ENCODE measurements at places on chromosomes 6 and 20.

DNA sequence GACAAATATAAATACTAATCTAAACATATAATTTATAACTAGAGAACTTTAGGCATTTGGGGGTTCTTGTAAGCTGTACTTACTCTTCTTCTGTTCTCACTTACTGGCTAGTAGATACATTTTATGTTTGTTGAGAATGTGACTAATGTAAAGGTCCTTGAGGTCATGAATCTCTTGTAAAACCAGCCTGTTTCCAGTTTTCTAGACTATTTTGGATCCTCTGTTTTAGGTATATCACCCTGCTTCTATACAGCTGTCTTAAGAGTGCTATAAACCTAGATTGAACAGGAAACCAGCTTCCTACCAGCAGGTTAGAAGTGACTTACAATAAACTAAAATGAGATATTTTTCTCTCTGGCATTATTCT, 134.2 kb downstream of the PLCB4 start:
- no peak for DNase-seq

- no peak for DNase-seq
These were observed 92.5 kb downstream of the PREP start for GRCh38 chr6:105310371-105310770.

- no peak for DNase-seq
These were observed 211.3 kb downstream of the ARID1B start for GRCh38 chr6:156988276-156989158.

DNA sequence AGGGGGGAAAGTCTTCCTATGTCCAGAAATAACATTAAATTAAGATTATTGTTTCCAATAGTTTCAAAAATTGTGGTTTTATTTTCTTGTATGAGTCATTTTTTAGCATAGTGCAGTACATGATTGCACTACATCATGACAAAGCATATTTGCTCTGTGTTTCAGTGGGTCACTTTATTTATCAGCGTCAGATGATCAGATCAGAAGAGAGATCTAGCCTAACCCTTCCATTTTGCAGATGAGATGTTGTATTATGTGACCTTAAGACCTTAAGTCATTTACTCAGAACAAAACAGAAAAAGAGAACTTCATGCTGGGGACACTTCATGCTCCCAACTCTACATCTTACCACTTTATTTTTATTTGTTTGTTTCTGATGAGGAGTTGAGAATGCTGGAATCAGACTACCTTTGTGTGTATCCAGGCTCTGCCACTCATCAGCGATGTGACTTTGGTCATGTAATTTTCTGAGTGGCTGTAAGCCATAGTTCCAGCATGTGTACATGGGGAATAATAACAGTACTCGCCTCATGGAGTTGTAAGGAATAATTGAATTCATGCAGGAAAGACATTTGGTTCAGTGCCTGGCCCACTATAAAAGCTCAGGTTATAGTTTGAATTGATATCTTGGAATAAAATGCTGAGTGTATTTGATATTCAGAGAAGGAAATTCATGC, 13.5 kb downstream of the EYA4 start:
- DNase-seq = no peak

DNA sequence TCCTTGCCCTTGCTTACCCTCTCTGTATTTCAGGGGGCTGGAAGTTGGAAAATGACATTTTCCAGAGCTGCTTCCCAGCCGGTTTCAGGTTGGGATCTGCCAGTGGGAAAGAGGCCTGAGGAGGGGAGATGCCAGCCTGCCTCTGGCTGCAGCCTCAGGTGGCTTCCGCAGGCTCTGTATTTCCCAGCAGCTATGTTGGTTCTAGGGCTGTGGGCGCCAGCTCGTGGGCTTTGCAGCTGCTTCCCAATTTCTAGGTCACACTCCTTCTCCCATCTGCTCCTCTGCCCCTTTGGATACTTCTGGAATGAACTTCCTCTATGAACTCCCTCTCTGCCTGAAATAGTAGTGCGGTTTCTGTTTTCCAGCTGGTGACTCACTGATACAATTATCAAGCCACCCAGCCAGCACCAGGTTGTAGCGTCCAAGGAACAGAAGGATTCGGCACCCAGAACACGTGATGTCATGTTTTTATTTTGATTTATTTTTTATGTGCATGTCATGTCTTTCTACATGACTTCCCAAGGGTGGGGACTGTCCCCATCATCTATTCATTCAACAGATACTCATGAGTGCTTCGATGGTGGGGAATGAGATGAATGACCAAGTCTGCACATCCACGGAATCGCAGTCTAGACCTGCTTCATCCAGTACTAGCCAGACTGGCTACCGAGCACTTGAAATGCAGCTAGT, 38.0 kb downstream of the TGM2 start:
- DNase-seq = no peak

DNA sequence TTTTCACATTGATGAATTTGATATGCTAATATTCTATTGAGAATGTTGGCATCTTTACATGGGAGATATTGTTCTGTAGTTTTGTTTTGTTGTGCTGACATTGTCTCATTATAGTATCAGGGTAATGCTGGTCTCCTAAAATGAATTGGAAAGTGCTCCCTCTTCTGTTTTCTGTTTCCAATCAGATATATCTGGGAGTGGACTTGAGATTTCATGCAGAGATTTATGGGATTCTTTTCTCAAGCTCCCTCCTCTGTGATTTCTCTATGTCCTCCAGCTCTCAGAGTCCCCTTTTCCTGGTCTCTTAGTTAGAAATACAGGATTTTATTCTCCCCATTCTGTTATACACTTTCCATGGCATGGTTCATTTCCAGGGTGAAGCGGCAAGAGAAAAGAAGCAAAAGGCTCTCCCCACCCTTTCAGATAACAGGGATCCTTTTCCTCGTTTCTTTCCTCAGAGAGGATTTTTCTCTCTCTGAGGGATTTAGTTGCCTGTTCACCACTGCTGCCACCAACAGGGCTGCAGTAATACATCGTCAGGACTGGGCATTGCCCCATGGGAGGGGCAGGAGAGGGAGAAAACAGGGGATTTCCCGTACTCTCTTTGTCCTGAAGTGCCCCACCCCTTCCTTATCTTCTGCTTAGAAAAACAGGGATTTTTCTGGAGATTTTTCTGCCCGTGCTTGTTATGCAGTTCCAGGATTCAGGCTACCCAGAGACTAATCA, 59.3 kb upstream of the STMND1 start:
- no peak for DNase-seq

All from T-helper 1 cell (primary cell).